Ascending aorta (tissue), 2 donors: ENCODE measurements at places on chromosomes 12 and 14. TPM values are rescaled to one million over a fixed set of nuclear protein-coding genes. Genes with fewer than 3 reads are reported as not detected.

The ARG2 gene
- 10.1 TPM for total RNA-seq

The TRAF3 gene
- total RNA-seq: 12.2 TPM

The CRIP2 gene
- total RNA-seq: 665 TPM

The OAS1 gene
- total RNA-seq: 0.96 TPM

The ACVRL1 gene
- total RNA-seq: 308 TPM

The IL22 gene
- not detected for total RNA-seq

The GPD1 gene
- total RNA-seq: 12.2 TPM

The ENDOU gene
- total RNA-seq: not detected

The CFAP73 gene
- total RNA-seq: not detected

The LRRK2 gene
- 14.3 TPM for total RNA-seq

The LMBR1L gene
- 74.2 TPM for total RNA-seq

The FGF23 gene
- not detected for total RNA-seq

The ANKRD33 gene
- total RNA-seq: not detected

The RILPL1 gene
- 1.5 TPM for total RNA-seq

The TFCP2 gene
- total RNA-seq: 3.0 TPM

The DTX3 gene
- total RNA-seq: 33.5 TPM

The LRFN5 gene
- total RNA-seq: 0.11 TPM

The TMEM263 gene
- 27.0 TPM for total RNA-seq

The EGLN3 gene
- total RNA-seq: 5.9 TPM

The FAM216A gene
- 2.1 TPM for total RNA-seq

The GLT1D1 gene
- total RNA-seq: 9.5 TPM

The WNT5B gene
- total RNA-seq: 0.53 TPM

The SLC16A7 gene
- total RNA-seq: 12.6 TPM

The GPR33 gene
- not detected for total RNA-seq

The OR6J1 gene
- total RNA-seq: not detected

The IRF2BPL gene
- 68.1 TPM for total RNA-seq

The NAB2 gene
- total RNA-seq: 50.9 TPM

The INHBC gene
- total RNA-seq: not detected

The ATP5MC2 gene
- 284 TPM for total RNA-seq

The NKX2-8 gene
- total RNA-seq: not detected

The NANOG gene
- not detected for total RNA-seq

The LUM gene
- total RNA-seq: 133 TPM

The DNAJC22 gene
- total RNA-seq: not detected

The OR5AU1 gene
- not detected for total RNA-seq

The CD163L1 gene
- not detected for total RNA-seq

The SLC5A8 gene
- total RNA-seq: 0.11 TPM

The A2ML1 gene
- total RNA-seq: not detected

The SLC38A4 gene
- not detected for total RNA-seq

The CLEC4C gene
- total RNA-seq: not detected

The CPSF2 gene
- total RNA-seq: 8.0 TPM

The NTN4 gene
- total RNA-seq: 63.9 TPM

The SCYL2 gene
- total RNA-seq: 11.6 TPM
